ENCODE measurements at places on chromosomes 2 and 18. TPM values are rescaled to one million over a fixed set of nuclear protein-coding genes. Genes with fewer than 3 reads are reported as not detected.

Gene TRIM43B
- not detected for total RNA-seq

DNA sequence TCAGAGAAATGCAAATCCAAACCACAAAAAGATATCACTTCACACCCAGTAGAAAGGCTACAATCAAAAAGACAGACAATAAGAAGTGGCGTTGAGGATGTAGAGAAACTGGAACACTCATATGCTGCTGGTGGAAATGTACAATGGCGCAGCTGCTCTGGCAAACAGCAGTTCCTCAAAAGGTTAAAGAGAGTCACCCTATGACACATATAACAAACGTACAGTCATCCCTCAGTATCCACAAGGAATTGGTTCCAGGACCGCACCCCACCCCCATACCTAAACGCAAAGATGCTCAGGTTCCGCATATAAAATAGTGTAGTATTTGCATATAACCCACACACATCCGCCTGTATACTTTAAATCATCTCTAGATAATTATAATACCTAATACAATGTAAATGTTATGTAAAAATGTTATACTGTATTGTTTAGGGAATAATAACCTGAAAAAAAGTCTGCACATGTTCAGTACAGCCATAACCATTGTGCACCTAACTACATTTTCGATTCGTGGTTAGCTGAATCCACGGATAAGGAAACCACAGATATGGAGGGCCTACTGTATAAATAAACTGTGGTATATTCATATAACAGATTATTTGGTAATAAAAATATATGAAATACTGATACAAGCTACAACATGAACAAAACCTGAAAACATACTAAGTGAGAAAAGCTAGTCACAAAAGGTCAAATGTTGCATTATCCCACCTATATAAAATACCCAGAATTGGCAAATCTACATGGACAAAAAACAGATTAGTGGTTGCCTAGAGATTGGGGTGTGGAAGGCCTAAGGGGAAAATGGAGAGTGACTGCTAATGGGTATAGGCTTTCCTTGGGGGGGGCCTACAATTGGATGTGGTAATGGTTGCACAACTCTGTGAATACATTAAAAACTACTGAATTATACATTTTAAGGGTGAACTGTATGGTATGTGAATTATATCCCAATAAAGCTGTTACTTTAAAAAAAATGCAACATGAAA is 37.5 kb downstream of the UXS1 start:
- no peak for DNase-seq

GRCh38 chr2:216362730-216363129 is 9.6 kb downstream of the MARCHF4 start:
- DNase-seq = no peak

DNA sequence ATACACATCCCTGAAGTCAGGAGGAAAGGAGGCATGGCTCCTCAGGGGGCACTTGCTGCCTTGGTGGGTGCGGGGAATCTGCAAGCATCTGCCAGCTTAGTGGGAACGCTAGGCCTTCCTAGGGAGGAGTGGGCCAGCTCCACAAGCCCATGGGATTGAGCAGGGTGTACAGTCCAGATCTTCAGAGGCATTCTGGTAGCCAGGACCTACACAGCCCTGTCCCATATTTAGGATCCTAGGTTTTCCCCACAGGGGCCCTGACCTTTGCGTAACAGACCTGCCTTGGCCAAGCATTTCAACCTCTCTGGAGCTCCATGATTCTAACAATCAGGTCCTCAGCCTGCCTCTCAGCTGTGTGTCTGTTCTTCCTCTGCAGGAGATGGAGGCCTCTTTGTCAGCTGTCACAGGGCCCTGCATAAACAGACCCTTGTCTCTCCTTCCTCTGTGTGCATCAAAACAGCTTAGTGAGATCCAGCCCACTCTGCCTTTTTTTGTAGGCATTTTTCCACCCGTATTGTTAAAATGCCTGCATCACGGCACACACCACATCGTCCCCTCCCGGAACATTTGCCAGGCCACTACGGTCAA is 140.2 kb upstream of the NDUFV2 start:
- no peak for DNase-seq

Data from activated CD4-positive, alpha-beta T cell treated with anti-CD3 and anti-CD28 coated beads, Interleukin-2, amount 10 ng/mL, durations not matched to agents 7 days and 5 days (primary cell).